Ovary (tissue), 10 donors: ENCODE measurements at places on chromosomes 1 and 21. TPM values are rescaled to one million over a fixed set of nuclear protein-coding genes. Genes with fewer than 3 reads are reported as not detected.

DNA sequence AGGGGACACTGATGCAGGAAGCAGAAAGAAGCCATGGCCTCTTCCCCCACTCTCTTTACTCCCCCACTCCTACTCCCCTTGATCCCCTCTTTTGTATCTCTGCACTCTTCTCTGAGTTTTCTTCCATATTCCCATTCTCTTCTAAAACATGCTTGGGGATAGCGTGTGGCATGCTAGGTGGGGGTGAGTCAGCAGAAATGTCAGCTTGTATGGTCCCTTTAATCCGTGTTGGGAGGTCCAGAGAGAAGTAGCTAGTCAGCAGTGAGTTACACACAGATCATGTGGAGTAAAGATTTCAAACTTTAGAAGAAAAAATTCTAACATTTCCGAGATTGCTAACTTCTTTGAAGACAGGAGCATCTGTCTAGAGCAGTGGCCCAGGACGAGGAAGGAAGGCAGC is 4.0 kb upstream of the KCNK1 start:
- no peak for DNase-seq
- H3K36me3 ChIP-seq = no peaks in the 10 kb centered on the region
- no peak overlapping the region for H3K4me3 ChIP-seq
- H3K27ac ChIP-seq = no peak overlapping the region
- H3K27me3 ChIP-seq = no peaks in the 10 kb centered on the region

DNA sequence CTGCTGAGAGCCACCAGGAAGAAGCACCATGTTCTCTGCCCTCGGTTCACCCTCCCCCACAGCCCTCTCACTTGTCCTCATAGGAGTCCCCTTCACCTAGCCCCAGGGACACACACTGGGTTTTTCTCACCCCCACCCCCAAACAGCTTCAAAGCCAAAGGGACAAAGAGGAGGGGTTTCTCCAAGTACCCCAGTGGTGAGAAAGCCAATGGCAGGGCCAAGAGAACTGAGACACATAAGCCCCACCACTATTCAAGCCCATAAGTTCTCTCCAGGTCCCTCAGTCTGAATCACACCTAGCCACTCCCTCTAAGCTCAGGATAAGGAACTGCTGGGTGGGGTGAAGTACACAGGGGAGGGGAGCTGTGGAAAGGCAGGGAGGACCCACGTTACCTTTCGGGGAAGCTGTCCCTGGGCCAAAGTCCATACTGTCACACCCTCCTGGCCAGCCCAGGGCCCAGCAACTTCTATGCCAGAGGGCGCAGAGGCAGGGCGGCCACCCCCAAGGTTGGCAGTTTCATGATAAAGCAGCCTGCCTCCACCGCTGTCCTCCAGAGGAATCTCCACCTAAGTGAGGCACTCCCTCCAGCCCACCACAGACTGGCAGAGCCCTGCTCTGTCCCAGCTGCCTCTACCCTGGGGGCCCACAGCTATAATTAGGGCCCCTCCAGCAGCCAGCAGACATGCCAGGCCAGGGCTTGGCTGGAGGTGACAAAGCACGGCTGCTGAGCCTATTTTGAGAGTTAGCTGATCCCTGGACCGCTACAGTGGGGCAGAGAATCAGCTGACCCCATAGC is 39.0 kb upstream of the PPP1R15B start:
- DNase-seq = no peak
- no peaks in the 10 kb centered on the region for H3K27me3 ChIP-seq
- H3K36me3 ChIP-seq = no peaks in the 10 kb centered on the region

GRCh38 chr1:57296726-57297250 is 127.1 kb downstream of the DAB1 start:
- H3K27ac ChIP-seq = no peak overlapping the region
- H3K4me1 ChIP-seq = no peaks in the 10 kb centered on the region
- no peak overlapping the region for H3K4me3 ChIP-seq
- no peaks in the 10 kb centered on the region for H3K36me3 ChIP-seq
- DNase-seq = no peak
- H3K27me3 ChIP-seq = no peaks in the 10 kb centered on the region

DNA sequence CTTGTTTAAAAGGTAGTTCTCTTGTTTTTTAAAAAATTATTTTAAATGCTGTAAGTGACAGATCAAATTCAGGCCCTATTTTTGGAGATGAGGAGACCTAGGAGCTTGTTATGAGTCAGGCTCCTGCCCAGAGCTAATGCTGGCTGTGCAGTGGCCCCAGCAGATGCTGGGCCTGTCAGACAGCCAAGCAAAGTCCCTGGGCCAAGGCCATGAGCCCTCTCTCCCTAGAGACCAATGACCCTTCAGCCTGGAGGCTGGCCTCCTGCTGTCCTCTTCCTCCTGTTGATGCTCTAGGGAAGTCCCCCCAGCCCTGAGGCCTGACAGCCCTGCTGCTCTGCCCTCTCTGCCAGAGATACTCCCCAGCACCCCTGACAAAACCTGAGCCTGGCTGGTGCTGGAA is 128.1 kb upstream of the CTTNBP2NL start:
- no peaks in the 10 kb centered on the region for H3K36me3 ChIP-seq
- peak; percentile 21 for DNase-seq
- peaks cover 15% of the 10 kb centered on the region for H3K4me1 ChIP-seq
- no peaks in the 10 kb centered on the region for H3K27me3 ChIP-seq

DNA sequence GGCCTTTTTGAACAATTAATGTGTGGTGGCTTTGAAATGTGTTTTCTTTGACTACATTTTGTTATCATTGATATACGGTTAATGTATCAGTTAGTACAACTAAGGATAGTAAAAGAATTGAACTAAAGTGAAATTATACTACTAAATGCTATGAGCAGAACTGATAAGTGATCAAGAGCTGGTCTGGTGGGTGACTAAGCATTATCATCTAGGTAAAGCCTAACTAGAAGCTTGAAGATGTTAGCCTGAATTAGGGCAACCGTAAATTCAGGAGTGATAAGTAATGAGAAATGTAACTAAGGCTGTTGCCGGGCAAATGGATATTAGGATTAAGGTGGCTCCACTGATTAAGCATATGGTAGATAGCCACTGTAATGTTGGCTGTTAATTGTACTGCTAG is 16.0 kb upstream of the GCLM start:
- H3K4me1 ChIP-seq = no peaks in the 10 kb centered on the region
- H3K27ac ChIP-seq = no peak overlapping the region
- H3K36me3 ChIP-seq = no peaks in the 10 kb centered on the region

GRCh38 chr1:119682141-119682540 is 29.6 kb upstream of the PHGDH start:
- no peak overlapping the region for H3K27ac ChIP-seq

- no peak overlapping the region for H3K4me3 ChIP-seq
- no peak for DNase-seq
- no peak overlapping the region for H3K27ac ChIP-seq
- no peaks in the 10 kb centered on the region for H3K36me3 ChIP-seq
Observed at GRCh38 chr1:54371942-54372275, 34.3 kb downstream of the SSBP3 start.

DNA sequence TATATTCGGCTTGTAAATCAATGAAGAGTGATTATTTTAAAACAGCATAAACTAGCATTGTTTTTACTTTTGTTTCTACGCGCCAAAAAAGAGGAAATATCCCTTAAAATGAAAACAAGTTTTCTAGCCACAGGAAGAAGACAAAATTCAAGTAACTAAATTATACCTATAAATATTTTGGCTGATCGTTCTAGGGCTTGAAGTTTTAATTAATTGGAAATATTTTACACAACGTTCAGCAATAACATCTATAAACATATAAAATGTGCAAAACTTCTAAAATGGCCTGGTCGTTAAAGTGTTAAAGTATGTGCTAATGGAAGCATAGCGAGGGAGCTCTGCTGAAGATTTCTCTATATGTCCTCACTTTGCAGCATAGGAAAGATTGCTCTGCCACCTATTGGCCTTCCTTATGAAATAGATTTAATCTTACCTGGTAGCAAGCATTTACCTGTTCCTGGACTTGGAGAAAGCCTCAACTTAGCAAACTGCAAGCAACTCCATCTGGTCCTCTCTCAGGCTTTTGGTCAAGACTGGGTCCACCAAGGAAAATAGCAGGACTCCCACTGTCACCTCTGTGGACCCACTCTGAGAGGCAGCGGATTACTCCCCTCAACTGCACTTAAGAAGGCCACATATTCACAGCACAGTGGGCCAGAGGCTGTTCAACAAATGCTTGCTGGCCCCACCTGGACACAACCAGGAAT is 351.3 kb upstream of the RUNX1 start:
- H3K27me3 ChIP-seq = no peaks in the 10 kb centered on the region
- H3K27ac ChIP-seq = no peak overlapping the region
- H3K36me3 ChIP-seq = no peaks in the 10 kb centered on the region
- H3K4me1 ChIP-seq = no peaks in the 10 kb centered on the region

DNA sequence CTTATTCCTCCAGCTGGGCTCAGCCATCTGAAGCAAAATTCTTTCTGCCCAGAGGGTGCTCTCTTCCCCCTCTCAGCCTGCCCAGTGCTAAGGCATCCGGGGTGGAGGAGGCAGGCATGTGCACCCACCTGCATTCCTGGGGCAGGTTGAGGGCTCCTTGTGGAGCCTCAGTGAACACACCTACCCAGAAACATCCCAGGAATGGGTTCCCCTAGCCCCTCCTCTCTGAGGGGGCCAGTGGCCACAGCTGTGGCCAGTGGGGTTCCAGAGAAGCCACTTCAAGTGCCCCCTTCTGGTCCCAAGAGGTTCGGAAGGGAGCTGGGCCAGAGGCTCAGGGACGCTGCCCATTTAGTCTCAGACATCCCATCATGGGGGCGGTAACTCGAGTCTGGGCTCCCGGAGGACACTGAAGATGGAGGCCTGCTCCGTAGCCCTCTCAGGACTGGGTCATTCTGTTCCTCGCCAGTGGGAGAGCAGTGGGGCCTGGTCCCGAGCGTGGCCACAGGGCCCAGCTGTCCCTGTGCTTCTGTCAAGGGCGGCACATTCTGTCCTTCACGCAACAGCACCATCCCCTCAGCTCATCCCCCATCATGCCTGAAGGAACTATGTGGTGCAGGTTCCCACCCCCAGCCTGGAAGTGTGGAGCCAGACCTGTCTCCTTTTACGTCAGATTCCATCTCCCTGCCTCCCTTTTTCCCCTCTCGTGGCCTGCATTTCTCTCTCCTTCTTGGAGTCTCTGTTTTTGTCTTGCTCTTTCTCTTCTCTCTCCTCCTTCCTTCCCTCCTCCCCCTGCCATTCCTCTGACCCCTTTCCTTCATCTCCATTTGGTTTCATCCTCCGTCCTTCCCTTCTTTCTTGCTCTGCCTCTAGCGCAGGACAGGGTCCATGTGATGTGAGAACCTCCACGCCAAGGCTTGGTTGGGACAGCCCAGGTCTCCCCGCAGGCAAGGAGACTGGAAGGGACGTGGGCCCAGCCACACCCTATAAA is 49.6 kb upstream of the KDM4A start:
- no peaks in the 10 kb centered on the region for H3K36me3 ChIP-seq
- H3K4me3 ChIP-seq = no peak overlapping the region
- no peaks in the 10 kb centered on the region for H3K4me1 ChIP-seq
- no peak overlapping the region for H3K27ac ChIP-seq

- H3K4me3 ChIP-seq = no peak overlapping the region
- no peak for DNase-seq
- no peaks in the 10 kb centered on the region for H3K27me3 ChIP-seq
- peaks cover 10% of the 10 kb centered on the region for H3K4me1 ChIP-seq
- H3K27ac ChIP-seq = no peak overlapping the region
- no peaks in the 10 kb centered on the region for H3K36me3 ChIP-seq
Observed at GRCh38 chr1:31759298-31760023, 4.7 kb downstream of the ADGRB2 start.

DNA sequence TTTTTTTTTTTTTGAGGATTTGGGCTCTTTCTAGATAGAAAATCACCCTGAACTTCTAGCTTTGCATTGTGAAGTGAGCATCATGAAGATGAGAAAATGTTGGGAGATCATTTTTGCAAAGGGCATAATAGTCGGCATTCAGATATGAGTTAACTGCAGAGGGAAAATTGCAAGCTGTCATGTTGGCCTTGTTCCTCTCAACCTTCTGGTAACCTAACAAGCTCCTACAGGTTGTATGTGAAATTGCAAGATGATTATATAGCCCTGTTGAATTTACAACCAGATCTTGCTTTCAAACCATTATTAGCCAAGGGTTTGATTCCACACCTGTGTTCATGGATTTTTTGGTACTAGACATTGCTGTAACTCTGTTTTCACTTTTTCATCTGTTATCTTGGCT is 2.2 kb downstream of the ELOA start:
- no peak for DNase-seq
- H3K27ac ChIP-seq = no peak overlapping the region
- H3K27me3 ChIP-seq = no peaks in the 10 kb centered on the region
- H3K36me3 ChIP-seq = no peaks in the 10 kb centered on the region
- H3K4me1 ChIP-seq = peaks cover 11% of the 10 kb centered on the region

DNA sequence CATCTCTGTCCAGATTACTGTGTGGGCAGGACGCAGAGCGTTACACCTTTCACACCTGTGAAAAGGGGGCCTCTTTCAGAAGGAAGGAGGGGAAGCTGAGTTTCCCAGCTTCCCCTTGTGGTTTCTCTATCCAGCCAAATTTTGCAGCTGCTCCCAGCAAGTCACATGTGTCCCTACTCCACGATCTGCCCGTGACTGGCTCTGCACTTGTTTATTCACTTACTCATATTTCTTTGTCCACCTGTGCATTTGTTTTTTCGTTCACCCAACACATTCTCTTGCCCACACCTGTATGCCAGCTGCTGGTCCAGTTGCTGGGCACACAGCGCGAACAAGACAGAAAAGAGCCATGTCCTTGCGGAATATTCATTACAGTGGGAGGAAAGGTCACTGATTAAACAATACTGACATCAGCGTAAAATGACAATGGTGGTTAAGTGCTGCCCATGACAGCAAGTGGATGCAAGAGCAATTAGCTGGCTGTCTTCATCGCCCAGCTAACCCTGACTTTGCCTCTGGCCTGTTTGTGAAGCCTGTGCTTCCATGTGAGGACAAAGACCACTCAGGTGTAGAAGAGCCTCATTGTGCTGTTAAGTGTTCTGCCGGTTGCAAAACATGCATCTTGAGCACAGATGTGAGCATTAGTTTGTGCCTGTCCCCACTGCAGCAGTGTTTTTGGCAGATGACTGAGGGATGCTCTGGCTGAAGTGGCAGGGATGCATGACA is 28.6 kb upstream of the NEK2 start:
- H3K36me3 ChIP-seq = no peaks in the 10 kb centered on the region
- H3K27me3 ChIP-seq = no peaks in the 10 kb centered on the region

Gene IGSF9
- 14.0 TPM for total RNA-seq

Gene RBP7
- total RNA-seq = 15.7 TPM

Gene ZNF648
- total RNA-seq = 1.6 TPM
